ENCODE measurements at places on chromosomes 6 and 20. TPM values are rescaled to one million over a fixed set of nuclear protein-coding genes. Genes with fewer than 3 reads are reported as not detected.

MRPS18B gene
- total RNA-seq, result 34.9 TPM

TMEM242 gene
- 7.0 TPM for total RNA-seq

ZBTB12 gene
- total RNA-seq, result 7.6 TPM

SLC24A3 gene
- 4.1 TPM for total RNA-seq

TCF15 gene
- not detected for total RNA-seq

PPP1R14C gene
- total RNA-seq, result 7.4 TPM

BTN1A1 gene
- total RNA-seq, result not detected

KATNA1 gene
- total RNA-seq, result 22.8 TPM

GTSF1L gene
- not detected for total RNA-seq

SAMHD1 gene
- 18.8 TPM for total RNA-seq

SMLR1 gene
- total RNA-seq, result not detected

CDK5RAP1 gene
- 16.4 TPM for total RNA-seq

OR2H1 gene
- not detected for total RNA-seq

VEGFA gene
- 855 TPM for total RNA-seq

ARMC2 gene
- 2.5 TPM for total RNA-seq

CCN2 gene
- 658 TPM for total RNA-seq

MANEA gene
- total RNA-seq, result 14.6 TPM

SLC12A5 gene
- total RNA-seq, result 0.07 TPM

TENT5A gene
- 63.9 TPM for total RNA-seq

CTAGE9 gene
- total RNA-seq, result not detected

SLC22A7 gene
- total RNA-seq, result not detected

HTR1E gene
- total RNA-seq, result not detected

GPX5 gene
- total RNA-seq, result not detected
